Activated CD4-positive, alpha-beta memory T cell treated with anti-CD3 and anti-CD28 coated beads for 36 hours (primary cell): ENCODE measurements at places on chromosomes 3 and 15.

DNA sequence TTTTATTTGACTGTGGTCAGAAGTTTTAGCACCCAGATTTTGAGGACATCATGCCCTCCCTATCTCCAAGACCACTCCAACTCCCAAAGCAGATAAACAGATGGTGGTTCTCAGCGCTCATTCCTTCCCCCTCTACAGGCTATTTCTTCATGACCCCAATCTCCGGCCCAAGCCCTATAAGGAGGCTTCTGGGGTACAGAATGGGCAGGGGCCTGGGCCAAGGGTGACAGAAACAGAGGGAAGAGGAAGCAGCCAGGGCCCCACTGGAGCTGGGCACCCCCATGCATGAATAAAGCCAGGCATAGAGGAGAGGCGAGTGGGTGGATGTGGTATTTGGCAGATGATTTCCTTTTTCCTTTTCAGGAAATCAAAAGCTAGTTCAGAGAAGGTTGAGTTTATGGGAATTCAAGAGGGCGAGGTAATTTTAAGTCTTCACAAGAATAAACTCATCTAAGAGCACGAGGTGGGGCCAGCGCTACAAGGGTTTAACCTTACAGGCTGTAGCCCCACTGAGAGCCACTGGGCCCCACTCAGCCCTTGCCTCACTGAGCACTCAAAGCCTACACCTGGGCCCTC lies 104.8 kb upstream of the HERC1 start:
- DNase-seq = peak; percentile 46

DNA sequence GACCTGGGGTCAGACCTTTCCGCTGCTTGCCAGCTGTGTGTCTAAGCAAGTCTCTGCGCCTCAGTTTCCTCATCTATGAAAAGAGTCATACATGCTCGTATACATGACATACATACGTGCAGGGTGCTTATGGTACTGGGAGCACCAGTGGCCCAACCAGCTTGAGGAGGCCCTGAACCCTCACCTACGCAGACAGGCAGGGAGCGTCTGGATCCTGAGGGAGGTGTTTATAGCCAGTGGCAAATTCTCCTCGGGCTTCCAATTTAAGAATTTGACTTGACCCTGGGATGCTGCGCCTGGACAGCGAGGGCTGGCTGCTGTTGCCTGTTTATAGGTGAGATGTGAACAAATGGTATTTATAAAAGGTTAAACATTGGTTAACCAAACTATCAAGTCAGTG lies 17.7 kb upstream of the FGD5 start:
- DNase-seq = no peak

GRCh38 chr3:76888856-76889255 lies 151.0 kb upstream of the ROBO2 start:
- DNase-seq = no peak

DNA sequence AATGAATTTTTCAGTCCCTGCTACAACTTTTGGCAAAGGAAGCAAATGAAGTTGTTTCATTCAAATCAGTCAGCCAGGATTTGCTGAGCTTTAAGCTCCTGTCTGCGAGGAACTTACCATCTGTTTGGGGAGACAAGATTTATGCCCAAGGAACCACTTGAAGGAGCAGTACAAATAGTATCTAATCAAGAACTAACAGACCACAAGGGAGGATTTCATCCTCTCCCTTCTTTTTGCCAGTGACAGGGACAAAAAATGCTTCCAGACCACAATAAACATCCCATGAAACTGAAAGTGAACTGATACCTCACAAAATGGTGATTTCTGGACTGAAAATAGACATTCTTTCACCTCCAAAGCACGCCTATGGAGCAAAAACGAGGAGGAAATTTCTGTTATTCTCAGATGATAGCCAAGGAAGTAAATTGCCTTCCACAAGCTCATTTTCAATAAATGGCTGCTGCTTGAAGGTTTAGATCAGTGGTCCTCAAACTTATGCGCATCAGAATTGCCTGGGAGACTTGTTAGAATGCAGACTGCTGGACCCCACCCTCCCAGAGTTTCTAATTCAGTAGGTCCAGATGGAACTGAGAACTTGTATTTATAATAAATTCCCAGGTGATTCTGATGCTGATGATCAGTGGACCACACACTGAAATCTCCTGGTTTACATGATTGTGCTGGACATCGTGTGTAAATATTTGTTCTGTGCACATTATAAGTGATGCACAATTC lies 202.4 kb upstream of the GADL1 start:
- no peak for DNase-seq

DNA sequence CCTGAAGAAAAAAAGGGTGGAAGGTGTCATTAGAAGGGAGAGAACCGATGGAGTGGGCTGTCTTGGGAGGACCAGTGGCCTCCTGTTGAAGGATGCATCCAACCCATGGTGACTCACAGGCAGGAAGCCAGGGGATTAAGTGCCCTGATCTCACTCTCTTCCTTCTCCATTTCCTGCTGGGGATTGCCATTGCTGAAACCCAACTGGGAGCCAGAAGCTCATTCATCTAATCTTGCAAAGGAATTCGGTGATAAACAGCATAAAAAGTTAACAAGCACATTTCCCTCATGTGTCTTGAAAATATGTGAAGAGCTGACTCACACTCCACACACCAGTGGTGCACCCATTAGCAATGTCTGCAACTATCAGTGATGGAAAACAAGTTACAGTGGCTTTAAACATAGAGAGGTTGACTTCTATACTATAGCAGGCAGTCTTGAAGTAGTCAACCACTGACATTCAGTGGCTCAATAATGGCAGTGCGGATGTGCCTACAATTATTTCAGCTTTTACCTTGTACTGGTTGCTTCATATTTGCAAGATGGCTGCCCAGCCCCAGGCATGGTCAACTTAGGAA lies 12.8 kb upstream of the CSRNP1 start:
- DNase-seq = no peak

DNA sequence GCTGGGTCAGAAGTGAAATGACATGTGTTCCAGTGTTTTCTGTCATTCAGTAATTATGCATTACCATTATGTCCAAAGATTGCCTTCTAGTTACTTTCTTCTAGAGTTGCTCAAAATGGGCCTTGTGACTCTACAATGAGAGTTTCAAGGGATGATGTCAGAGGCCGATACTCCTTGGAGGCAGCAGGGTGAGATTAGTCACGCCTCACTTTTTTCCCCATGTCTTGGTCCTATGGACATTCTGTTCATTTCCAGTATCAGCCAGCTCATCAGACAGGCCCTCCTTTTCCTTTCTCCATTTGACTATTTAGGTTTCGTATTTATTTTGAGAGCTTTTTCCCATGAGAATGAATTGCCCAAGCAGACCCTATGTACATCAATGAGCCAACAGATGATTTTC lies 17.5 kb downstream of the VGLL3 start:
- no peak for DNase-seq
